ENCODE measurements at places on chromosomes 3 and 15.

DNA sequence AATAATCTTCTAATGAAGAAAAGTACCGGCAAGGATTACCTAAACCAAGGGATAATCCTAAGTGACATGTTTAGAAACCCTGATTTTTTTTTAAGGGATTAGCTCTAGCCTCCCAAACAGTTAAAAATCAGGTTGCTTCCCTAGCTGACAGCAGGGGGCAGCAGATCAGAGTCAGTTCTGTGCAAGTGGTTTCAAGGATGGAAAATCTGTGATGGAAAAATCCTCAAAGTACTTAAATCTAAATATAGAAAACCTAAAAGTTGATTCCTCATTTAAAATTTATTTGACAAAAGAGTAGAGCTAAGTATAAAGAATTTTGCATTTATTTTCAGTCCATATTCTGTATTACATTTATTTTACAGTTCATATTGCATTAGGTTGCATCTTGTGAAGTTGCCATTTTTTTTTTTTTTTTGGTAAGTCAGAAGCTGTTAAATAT is 107.6 kb downstream of the PEX5L start:
- DNase-seq, result peak; percentile 22

GRCh38 chr3:126287536-126288241 is 69.5 kb downstream of the KLF15 start:
- DNase-seq, result peak; percentile 3

DNA sequence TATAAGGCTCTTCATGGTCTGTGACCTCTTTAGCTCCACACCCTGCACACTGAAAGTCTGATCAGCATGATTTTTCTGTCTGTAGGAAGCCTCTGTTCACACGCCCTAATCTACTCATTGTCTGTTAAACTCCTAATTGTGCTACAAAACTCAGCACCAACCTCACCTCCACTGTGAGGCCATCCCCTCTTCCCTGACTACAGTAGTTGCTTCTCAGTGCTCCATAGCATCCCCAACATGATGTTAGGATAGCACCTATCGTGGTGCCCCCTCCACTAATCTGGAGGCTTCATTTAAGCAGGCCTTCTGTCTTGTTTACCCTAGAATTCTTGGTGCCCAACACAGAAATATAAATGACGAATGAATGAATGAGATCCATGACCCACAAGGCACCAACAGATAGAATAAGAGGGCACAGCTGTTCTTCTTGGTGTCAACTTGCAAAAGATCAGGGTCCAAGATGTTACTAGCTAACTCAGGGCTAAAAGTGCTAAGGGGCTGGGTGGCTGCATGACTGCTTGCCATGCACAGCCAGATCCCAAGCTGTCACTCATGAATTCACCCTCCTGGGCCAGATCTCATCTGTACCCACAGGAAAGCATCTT is 55.2 kb upstream of the HEG1 start:
- DNase-seq, result no peak

GRCh38 chr3:94036909-94037507 is 8.6 kb upstream of the STX19 start:
- peak; percentile 30 for DNase-seq

DNA sequence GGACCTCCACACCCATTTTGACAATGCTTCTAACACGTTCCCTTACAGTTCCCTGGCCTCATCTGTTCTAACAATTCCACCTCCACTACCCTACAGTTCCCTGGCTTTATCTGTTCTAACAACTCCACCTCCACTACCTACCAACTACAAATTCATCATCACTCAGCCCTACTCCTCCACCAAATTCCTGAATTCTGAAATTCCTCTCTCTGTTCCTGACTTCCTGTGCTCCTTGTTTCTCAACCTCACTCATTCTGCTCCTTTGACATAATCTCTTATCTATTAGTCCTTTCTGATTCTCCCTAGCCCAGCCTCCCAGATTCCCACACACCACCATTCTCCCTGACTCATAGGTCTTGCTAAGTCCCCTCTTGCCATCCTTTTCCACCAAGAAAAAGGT is 22.5 kb downstream of the UPK1B start:
- no peak for DNase-seq

DNA sequence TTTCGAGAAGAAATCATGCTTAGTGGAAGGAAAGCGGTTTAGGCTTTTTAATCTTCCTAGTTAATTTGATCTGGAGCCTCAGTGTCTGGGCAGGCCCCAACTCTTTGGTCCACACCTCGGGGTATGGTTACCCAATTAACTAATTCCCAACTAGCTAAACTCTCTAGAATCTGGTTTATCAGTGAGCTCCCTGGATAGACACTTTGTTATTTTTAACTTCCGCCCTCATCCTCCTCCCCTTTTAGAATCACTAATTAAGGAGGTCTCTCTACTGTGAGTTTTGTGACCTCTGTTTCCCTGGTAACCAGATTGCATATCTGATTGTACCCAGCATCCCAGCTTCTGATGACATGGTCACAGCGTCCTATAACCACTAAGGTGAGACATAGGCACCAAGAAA is 112.2 kb downstream of the RARB start:
- no peak for DNase-seq

DNA sequence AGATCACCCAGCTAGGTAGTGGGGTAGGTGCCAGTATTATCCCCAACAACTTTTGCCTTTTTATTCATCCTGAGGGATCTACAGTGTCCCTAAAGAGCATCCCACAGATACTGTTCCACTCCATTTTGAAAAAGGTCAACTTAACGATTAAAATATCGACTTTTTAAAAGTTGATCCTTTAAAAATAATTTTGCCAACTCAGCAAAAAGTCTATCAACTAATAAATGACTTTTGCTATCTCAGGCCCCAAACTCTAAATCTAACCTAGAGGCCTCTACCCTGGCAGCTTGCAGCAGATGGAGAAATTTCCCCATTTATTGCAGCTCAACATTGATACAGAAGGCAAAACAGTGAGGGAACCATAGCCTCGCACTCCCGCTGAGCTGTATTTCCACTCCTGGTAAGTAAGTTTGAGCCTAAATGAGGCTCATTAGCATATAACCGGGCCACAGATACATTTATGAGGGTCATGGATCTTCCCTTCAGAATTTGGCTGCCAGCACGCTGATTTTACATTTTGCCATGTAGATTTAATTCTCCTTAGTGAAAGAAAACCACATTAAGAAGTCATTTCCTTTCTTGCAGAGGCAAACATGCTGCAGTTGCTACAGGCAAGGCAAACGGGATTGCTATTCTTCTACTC is 704.1 kb upstream of the CFAP20DC start:
- no peak for DNase-seq

- DNase-seq, result no peak
Observed at GRCh38 chr3:79245284-79246138, 522.3 kb downstream of the ROBO1 start.

- DNase-seq, result no peak
Observed at GRCh38 chr3:30984855-30985749, 90.6 kb upstream of the GADL1 start.

GRCh38 chr15:32994810-32995424 is 199.6 kb downstream of the FMN1 start:
- DNase-seq, result peak; percentile 8

- no peak for DNase-seq
Observed at GRCh38 chr15:97728791-97729190, 231.7 kb upstream of the ARRDC4 start.

Measured in HEK293T (cell line).